ENCODE measurements at places on chromosomes 2 and 18.

DNA sequence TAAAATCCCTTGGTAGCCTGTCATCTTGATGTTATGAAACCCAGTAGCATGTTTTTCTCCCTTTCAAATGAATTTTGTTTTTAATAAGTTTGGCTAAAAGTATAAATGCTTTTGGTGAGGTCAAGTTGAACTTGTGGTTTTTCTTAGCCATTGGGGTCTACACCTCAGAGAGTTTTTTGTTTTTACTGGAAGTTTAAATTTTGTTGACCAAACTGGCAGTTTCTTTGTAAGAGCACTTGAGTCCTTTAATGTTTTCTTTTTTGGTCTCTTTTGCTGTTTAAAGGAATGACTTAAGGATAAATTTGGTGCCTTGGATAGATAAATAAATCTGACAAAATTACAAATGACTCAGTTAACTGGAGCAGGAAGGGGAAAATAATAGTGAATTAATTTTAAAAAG is 577.3 kb downstream of the SATB2 start:
- no peak for DNase-seq

DNA sequence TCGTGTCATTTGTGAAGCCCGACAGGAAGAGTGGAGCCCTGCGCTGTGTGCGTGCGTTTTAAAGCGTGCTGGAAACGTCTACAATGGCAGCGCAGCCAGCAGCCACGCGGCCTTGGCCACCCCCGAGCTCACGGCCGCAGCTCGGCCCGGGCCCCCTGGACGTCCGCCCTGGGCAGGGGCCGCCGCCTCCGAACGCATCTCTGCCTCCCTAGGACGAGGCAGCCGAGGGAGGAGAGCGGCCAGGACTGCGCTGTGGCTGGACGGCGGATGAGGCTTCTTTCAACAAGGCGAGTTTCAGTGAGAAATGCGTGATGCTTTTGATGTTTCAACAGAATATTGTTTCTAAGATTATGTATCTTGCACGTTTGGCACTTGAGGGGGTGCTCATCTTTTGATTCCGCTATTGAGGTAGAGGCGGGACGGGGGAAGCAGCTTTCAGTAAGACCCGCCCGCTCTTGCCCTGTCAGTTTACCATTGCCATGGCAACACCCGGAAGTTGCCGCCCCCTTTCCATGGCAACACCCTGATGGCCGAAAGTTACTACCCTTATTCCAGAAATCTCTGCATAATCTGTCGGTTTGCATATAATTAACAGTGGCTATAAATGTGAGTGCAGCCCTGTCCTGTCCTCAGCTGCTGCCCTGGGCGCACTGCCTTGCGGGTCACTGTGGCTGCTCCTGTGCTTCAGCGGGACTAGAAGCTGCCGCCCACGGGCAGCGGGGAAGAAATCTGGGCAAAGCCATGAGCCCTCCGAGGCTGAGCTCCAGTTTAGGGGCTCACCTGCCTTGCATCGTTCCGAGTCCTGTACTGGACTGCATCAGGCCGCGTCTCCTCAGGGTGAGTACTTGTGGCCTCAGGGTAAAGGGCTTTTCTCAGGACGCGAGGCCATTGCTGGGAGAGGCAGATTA is 38.6 kb downstream of the ADNP2 start:
- peak; percentile 90 for DNase-seq

GRCh38 chr2:8986327-8986976 is 17.0 kb downstream of the MBOAT2 start:
- DNase-seq: no peak

GRCh38 chr2:216495656-216496055 is 3.0 kb upstream of the RPL37A start:
- DNase-seq: no peak

GRCh38 chr2:236348279-236348678 is 84.1 kb upstream of the ASB18 start:
- DNase-seq: no peak

DNA sequence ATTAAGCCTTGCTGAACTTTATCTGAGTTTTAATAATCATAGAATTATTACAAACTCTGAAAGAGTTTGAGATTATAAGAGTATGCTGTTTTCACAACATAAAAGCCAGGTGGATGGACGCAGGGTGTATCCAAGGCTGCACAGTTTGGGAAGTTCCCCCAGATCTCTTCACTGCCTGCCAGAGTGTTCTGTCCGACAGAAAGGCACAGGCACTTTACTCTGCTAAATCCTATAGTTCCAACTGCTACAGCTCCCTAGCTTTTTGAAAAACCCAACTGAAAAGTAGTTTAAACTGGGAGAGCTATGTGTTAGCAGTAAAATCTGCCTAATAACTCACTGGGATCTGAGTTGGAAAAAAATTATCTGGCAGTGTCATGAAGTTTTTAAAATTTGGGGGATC is 38.0 kb downstream of the MFSD6 start:
- no peak for DNase-seq

DNA sequence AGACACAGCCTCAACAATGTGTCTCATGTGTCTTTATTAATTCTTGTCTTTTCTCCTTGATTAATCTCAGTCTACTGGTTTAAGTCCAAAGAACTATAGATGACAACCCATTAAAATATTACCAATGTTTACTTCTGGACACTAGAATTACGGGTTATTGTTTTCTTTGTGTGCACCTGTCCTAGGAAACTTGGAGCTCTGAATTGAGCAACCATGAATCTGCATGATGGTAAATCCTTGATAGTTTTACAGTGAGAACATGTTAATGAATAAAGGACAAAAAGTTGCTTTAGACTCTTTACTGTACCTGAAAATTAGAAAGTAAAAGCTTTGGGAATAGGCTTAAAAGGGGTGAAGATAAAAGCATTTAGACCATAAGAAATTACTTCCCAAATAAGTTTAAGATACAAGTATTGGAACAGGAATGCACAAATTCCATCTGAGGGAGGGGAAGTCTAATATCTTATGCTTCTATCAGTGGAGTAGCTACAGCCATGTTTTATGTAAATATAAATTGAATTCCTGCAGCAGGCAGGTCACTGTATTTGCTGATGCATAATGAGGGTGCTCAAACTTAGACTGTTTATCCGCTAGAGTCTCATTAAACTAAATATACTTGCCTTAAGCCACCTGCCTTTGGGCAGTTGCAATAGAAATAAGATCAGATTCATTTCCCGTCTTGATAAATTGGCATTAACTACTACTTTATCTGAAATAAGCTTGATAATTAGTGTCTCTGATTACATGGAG is 603.7 kb upstream of the GCFC2 start:
- no peak for DNase-seq

DNA sequence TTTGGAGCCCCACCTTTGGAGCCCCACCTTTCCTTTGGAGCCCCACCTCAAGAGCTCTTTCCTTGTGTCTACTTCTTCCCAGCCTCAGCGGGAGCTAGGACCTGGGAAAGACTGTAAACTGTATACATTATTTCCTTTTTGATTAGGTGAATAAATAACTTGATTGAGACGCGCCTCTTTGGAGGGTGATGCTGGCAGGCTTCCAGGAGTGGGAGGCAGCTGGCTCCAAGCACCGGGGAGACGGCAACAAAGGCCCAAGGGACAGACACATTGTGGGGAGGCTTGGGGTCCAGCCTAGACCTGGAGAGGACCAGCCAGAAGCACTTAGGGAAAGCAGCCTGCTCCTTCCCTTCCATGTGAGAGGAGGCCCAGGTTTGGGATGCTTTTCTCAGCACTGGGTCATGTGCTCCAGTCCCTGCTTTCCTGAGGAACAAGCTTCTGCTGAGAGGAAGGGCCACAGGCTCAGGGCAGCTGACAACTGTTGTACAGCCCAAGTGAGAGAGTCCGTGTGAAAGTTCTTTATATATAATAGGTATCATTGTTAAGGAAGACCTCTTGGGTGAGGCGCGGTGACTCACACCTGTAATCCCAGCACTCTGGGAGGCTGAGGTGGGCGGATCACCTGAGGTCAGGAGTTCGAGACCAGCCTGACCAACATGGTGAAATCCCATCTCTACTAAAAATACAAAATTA is 297.2 kb upstream of the SLC14A2 start:
- DNase-seq: no peak

GRCh38 chr18:70462078-70462439 is 173.2 kb downstream of the SOCS6 start:
- no peak for DNase-seq

All from ureter (tissue), 1 donor.